ENCODE measurements at places on chromosomes 7 and 10.

DNA sequence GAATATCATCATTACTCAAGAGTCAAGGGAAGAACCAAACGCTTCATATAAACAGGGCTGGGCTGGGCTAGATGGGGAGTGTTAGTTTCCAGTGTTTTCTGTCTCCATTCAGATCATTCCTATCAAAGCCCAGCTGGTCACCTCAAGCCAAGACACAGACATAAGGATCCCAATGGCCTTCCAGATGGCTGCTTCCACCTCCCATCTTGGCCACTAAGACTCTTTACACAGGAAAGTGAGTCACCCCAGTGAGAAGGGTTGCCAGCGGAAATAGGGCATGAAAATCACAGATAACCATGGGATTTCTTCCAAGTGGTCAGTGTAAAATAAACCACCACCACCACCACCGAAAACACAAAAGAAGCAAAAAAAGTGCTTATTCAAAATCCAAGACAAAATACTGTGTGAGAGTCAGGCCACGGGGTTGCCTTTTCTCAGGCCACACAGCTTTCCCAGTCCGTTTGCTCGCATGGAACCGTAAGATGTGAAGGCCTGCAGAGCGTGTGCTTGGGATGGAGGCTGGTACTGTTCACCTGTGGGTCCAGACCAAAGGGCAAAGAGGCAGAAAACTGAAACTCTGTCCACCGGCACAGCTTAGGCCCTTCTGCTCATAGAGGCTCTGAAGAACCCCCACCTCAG lies 5.6 kb downstream of the PRSS2 start:
- DNase-seq, result no peak

DNA sequence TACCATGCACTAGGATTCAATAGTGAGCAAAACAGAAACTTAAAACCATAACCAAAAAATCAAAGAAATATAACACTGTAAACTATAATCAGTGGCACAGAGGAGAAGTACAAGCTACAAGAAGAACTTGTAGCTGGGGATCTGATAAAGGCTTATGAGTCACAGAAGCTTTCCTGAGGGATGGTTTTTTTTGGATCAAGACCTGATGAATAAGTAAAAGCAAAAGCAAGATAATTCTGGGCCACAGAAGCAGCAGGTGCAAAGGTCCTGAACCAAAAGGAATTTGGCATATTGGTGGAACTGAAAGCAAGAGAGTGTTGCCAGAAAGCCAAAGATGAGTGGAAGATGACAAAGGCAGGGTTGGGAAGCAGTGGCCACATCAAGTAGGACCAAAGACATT lies 37.4 kb upstream of the BET1 start:
- no peak for DNase-seq

- DNase-seq, result peak; percentile 85
Measured at GRCh38 chr7:91288208-91288824, 24.1 kb downstream of the FZD1 start.

- peak; percentile 60 for DNase-seq
Measured at GRCh38 chr7:150962553-150963399, 15.3 kb downstream of the KCNH2 start.

DNA sequence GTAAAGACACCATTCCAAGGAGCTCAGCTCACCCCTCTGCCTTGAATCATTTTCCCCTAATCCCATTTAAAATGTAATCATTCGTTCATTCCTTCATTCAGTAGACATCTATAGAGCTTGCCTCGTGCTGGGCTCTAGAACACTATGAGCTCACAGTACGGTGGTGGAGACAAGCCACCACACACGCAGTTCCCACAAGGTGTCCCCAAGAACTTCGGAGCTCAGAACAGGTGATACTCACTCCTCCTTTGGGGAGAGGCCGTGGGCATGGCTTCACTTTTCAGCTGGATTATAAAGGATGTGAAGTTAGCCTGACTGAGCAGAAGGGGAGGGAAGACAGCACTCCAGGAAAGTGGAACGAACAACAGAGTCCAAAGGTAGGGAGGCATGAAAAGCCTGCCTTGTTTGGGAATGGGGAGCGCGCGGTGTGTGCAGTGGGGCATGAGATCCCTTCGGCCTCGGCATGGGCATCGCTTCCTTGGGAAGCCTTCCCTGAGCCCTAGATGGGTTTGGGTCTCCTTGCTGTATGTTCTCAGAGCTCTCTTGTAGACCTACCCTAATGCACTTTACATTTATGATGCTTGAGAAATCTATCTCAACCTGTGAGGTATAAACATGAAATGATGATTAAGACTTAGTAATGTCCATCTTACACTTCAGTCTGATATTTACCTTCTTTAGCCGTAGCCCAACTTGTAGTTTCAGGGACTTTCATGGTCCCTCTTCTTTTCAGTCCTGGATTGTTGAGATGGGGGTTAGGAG lies 809 bp upstream of the OGA start:
- DNase-seq, result no peak

GRCh38 chr10:107548301-107548700 lies 383.8 kb upstream of the SORCS1 start:
- DNase-seq, result no peak

DNA sequence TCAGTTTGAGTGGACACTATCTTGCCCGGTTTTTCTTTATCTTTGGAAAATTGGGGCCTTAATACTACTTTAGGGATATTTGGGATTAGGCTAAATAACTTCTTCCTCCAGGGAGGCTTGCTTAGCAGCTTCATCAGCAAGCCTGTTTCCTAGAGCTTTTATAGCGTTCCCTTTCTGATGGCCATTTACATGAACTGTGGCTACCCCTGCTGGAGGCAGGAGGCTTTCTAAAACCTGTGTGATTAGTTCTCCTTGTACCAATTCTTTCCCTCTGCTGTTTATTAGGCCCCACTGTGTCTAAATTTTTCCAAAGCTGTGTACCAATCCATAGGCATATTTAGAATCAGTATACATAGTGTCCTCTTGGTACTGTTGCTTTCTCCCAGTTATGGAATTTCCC lies 61.7 kb upstream of the CNTNAP2 start:
- DNase-seq, result no peak

- DNase-seq, result no peak
Measured at GRCh38 chr7:65800890-65801341, 72.0 kb upstream of the VKORC1L1 start.

DNA sequence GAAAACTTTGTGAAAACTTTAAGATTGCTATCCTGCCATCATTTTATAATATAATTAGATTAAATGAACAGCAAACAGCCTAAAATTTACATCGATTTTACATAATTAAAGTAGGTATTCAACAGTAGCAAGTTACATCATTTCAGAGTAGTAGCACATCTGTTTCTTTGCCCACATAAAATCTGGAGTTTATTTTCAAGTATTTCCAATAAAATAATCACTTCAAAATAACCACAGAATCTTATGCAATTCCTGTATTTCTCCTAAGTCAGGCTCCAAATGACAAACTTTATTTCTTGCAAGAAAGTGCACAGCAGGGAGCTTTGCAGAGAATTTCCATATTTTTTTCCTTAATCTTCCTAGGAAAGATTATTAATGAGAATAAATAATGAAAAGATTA lies 82.6 kb downstream of the CUBN start:
- DNase-seq, result no peak

- peak; percentile 29 for DNase-seq
Measured at GRCh38 chr7:148264933-148265557, 325.5 kb upstream of the C7orf33 start.

GRCh38 chr10:6299743-6300105 lies 97.0 kb downstream of the PFKFB3 start:
- no peak for DNase-seq

DNA sequence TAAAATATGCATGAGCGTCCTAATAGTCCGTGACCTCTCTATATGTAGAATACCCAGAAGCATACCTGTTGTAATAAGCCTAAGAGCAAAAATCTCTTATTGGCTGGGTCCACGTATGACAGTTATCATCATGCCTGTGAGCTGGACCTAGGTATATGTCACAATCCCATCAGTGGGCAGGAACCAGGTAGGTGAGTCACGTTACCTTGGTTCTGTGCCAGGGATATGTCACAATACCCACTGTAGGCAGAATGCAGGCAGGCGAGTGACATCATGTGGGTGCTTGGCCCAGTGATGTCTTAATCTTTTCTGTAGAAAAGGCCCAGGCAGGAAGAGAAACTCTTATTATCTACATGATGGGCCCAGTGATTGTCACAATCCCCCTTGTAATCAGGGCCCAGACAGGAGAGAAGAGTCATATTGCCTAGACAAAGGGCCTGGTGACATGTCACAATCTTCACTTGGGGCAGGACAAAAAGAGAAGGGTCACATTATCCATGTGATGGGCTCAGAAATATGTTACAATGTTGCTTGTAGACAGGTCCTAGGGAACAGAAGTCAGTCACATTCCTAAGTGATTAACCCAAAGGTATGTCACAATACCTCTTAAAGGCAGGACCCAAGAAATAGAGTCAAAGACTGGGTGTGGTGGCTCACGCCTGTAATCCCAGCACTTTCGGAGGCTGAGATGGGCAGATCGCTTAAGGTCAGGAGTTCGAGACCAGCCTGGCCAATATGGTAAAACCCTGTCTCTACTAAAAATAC lies 12.9 kb upstream of the ZNF736 start:
- DNase-seq, result no peak

DNA sequence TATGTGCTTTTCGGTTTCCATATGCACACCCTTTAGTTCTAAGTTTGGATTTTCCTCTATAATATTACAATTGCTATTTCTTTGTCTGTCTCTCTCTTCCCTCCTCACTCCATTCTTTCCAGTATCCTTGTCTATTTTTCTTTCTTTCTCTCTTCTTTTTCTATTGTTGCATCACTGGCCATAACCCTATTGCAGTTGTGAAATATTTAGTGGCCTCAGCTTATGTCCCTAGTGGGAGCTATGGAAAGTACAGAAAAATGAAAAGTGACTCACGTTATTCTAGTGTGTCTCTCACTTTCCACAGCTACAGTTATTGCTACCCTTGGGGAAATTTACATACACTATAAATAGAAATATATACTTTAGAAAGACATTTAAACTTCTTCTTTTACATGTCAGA lies 59.1 kb downstream of the CNTNAP2 start:
- no peak for DNase-seq

Measured in suppressor macrophage treated with lipopolysaccharide for 1 hour (primary cell).